CD8-positive, alpha-beta T cell (primary cell): ENCODE measurements at places on chromosomes 16 and 17.

DNA sequence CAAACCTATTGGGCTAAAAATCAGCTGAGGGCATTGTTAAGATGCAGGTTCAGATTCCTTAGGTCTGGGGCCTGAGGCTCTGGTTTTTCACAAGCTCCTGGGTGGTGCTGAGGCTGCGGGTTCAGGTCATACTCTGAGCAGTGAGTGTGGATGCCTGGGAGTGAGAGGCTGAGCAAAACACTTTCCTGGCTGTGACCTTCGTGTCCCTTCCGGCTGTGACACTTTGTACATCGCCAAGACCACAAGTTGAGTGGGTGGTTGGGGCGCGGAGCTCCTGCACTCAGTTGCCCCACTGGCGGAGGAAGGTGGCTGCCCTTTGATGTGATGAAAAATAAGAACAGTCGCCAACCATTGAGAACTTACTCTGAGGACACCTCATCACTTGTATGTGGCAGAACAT lies 24.8 kb downstream of the CCR7 start:
- no peak for DNase-seq

- no peak for DNase-seq
These were observed 17.7 kb upstream of the MNT start for GRCh38 chr17:2418572-2418971.

DNA sequence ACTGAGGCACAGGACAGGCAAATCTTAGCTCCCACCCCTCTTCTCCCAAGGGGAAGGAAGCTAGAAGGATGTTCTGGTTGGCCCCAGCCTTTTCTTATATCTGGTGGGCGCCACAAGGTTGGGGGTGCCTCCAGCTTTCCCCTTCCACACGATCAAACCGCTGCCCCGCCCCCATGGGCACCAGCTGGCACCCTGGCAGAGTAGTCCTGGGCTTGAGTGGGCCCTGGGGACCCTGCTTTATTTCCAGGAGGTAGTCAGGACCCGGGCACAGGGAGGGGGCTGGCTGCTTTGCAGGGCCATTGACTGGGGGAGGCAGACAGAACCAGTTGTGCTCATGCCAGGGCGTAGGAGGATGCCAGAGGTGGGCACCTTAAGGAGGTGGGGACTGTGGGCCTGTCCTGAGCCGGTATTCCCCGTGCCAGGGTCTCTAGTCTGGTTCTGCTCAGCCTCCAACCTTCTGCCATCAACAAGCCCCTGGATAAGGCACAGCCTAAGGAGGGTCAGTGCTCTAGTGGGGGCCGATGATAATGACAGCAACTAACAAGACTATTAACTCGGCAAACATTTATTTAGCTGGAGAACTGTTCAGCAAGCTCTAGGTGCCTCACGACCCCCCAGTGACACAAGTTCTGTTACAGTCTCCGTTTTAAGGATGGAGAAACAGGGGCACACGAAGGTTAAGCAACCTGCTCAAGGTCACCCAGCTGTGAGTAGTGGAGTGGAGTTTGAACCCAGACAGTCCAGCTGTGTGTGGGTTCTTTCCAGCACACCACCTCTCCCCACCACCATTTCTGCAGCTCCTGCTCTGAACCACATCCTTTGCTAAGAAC lies 7.6 kb upstream of the PPP1R1B start:
- DNase-seq: no peak

DNA sequence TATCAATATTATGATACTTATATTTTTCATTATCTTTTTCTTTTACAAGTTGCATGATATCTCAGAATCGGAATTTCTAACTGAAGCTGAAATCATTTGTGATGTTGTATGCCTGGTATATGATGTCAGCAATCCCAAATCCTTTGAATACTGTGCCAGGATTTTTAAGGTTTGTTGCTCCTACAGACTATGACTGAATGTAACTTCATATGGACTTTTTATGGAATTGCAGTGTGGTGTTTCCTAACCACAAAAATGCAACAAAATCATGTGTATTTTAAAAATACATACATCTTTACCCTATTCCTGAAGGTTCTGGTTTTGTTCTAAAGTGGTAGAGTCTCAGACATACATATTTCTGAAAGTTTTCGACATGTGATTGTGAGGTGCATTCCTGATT lies 58.8 kb upstream of the RHBDL3 start:
- DNase-seq: no peak

GRCh38 chr17:69045646-69046045 lies 15.1 kb downstream of the ABCA9 start:
- DNase-seq: no peak

- no peak for DNase-seq
These were observed 222.3 kb downstream of the KATNIP start for GRCh38 chr16:27772093-27772825.

- DNase-seq: no peak
These were observed 52.8 kb downstream of the CLEC19A start for GRCh38 chr16:19338335-19338734.
